ENCODE measurements at places on chromosomes 1 and 21.
A peak's percentile ranks its signal among the peaks of the same experiment; 100 is the strongest.

DNA sequence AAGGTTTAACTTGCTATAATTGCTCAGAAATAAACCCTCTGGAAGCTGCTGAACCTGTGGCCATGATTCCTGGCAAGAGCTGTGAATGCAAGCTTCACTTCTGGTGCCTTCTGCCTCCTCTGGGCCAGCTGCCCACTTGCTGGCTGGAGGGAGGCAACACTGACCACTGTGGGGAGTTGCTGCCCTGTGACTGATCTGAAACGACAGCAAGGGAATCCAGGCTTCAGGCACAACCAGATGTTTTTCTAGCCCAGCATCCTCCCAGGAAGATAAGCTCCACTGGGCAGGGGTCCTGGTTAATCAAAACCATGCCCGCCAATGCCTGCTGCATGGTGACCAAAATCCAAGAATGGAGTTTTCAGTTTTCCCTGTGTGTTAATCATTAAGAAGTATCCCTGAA, 180.0 kb upstream of the HMGB4 start:
- DNase-seq = no peak

GRCh38 chr1:45305231-45305630, 21.5 kb upstream of the HPDL start:
- no peak for DNase-seq

- no peak for DNase-seq
These were observed 7.1 kb downstream of the TMEM54 start for GRCh38 chr1:32894019-32894600.

GRCh38 chr1:24875257-24875656, 54.8 kb downstream of the RUNX3 start:
- DNase-seq = no peak

GRCh38 chr1:151537112-151537511, 3.0 kb upstream of the TUFT1 start:
- DNase-seq = no peak

DNA sequence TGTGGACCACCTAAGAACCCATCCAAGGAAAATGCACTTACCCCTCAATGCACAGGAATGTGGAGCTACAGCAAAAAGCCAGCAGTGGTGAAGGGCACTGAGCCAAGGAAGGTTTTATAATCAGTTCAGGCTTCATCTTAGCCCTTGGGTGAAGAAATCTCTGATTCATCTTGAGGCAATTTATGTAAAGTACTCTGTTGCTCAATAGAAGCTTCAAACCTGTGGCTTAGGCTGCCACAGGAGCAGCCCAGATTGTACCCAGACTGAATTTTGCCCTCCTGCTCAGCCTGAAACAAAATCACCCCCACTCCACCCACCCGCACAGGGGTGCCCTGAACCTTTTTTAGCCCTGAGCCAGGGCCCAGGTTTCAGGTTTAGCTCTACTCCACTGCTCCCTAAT, at the start of gene S100A12:
Gene S100A12, minus strand, starts transcription at position 111 of the 400 bp plus-strand sequence. CDS start 1,029 bp downstream, outside the sequence.
- peak; percentile 95 for DNase-seq

GRCh38 chr1:1616045-1616790, 918 bp downstream of the MIB2 start:
- DNase-seq = no peak

GRCh38 chr1:7497107-7497637, 273.9 kb upstream of the VAMP3 start:
- no peak for DNase-seq

GRCh38 chr1:25996966-25997827, 666 bp downstream of the PAFAH2 start:
- DNase-seq = peak; percentile 98

DNA sequence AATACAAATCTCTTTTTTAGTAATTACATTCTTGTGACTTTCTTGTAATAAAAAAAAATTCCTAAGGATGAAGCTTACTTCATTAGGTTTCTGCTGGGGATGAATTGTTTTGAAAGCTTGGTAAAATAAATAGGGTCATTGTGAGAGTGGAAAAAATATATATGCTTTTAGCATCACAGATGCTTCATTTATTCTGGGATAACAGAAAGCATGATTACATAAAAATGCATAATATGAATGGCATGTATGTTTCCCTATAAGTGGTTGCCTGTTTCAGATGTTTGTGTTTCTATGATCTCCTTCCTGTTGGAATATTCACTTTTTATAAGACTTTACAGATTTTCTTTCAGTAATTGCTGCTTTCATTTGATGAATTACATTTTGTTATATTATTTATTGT, 42.3 kb downstream of the HMCN1 start:
- no peak for DNase-seq

- no peak for DNase-seq
These were observed 53.4 kb upstream of the PTGFR start for GRCh38 chr1:78437396-78437795.

DNA sequence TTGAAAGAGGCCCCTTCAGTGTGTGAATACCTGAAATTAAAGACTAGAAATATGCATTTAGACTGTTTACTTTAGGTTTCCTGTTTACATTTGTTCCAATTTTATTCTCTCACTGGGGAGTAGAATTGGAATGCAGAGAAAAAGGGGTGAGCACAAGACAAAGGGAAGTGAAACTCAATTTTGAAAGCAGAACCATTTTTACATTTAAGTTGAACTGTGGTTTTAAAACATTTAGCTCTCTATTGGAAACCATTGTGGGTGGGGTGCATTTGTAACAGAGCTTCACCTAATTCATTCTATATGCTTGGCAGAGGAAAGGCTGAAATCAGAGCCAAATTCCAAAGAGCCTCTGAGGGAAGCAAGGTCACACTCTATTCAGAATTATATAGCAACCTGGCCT, 235.3 kb upstream of the C1orf105 start:
- DNase-seq = no peak

DNA sequence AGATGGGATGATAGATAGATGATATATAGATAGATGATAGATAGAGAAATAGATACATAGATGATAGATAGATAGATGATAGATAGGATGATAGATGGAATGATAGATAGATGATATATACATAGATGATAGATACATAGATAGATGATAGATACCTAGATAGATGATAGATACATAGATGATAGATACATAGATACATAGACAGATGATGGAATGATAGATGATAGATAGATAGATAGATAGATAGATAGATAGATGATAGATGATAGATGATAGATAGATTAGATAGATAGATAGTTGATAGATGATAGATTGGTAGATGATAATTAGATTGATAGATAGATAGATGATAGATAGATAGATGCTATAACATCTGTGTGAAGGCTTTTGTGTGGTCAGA, 201.7 kb upstream of the RAB4A start:
- DNase-seq = no peak

- DNase-seq = no peak
These were observed 13.5 kb downstream of the FAAH start for GRCh38 chr1:46407636-46408035.
